ENCODE measurements at places on chromosomes 1 and 21.

- DNase-seq = no peak
Measured at GRCh38 chr1:76303340-76303717, 228.8 kb downstream of the ST6GALNAC3 start.

- no peak for DNase-seq
Measured at GRCh38 chr1:221309723-221310122, 430.5 kb downstream of the HLX start.

DNA sequence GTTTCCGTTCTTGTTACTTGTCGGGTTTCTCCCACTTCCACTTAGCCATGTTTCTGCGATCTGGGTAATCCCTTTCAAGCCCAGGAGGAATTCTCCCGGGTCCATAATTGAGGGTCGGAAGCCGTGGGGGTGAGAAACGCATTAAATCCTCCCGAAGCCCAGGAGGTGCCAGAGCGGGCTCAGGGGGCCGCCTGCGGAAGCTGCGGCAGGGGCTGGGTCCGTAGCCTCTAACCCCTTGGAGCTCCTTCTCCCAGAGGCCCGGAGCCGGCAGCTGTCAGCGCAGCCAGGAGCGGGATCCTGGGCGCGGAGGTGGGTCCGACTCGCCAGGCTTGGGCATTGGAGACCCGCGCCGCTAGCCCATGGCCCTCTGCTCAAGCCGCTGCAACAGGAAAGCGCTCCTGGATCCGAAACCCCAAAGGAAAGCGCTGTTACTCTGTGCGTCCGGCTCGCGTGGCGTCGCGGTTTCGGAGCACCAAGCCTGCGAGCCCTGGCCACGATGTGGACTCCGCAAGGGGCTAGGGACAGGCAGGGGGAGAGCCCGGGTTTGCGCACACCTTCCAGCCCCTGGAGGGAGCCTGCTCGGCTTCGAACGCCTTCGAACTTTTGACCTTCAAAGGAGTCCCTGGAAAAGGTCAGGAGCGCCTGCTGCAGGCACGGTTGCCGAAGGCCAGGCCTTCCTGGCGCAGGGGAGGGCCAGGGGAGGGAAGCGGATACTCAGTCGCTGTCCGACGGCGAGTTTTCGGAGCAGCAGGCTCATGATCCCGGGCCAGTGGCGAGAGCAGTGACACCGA, 1.7 kb upstream of the SIM2 start:
- DNase-seq = peak; percentile 56

GRCh38 chr21:33478935-33479678, 667 bp downstream of the TMEM50B start:
- DNase-seq = peak; percentile 72

DNA sequence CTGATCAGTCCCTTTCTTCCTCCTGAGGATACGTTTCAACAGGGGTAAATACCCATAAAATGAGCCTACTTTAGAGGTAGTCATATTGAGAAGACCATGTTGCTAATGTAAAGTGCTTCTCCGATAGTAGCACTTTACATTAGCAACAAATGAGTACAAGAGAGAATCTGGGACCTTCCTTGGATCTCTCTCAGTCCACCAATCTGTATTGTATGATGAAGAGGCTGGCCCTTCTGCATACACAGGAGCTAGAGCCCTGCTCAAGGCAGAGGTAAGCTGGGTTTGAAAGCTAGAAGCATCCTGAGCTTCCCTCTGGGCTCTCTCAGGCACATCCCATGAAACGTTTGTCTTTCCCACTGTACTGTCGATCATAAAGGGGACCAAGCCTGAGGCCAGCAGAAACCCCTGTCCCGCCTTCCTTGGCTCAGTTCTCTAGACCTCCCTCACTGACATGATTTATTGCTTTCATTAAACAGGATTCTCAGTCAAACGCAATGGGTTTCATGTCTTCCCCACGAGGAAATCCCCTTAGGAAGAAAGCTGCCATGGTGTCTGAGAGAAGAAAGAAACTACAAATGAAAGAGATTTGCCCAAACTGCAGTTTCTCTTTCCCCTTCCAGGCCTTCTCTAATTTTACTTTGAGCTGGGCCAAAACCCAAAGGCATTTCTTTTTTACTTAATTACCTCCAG, 62.8 kb upstream of the BCAR3 start:
- DNase-seq = no peak

DNA sequence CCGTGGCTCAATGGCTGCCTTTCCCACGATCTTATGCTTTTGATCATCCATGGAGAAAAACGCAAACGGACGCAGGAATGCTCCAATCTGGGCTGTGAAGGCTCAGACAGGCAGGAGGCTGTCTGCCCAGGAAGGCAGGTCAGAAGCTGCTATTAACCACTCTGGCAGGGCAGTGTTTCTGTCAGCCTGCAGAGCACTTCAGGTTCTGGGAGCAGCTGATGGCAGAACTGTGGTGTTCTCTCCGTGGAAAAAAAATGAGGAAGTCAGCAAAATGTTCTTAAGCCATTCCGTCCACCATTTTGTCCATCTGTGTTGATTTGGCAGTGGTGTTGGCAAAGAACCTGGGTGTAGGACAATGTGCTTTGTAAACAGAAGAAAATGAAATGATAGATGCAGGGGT, 91.7 kb downstream of the SIM2 start:
- no peak for DNase-seq

DNA sequence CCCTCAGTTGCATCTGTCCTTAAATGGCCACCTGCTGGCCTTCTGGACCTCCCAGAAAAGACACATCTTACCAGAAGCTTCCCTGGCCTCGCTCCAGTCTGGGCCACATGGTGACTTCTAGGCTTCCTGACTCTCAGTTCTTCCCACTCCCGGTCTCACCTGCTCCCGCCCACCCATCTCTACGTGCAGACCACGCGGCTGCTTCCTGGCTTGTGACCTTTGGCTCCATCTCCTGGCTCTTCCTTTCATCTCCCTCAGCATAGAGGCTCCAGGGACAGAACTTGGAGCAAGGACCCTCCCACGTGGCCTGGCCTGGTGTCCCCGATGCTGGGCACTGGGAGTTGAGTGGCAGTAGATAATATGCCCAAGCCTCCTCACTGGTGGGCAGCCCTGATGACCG, 124.9 kb upstream of the IRF2BP2 start:
- DNase-seq = no peak

DNA sequence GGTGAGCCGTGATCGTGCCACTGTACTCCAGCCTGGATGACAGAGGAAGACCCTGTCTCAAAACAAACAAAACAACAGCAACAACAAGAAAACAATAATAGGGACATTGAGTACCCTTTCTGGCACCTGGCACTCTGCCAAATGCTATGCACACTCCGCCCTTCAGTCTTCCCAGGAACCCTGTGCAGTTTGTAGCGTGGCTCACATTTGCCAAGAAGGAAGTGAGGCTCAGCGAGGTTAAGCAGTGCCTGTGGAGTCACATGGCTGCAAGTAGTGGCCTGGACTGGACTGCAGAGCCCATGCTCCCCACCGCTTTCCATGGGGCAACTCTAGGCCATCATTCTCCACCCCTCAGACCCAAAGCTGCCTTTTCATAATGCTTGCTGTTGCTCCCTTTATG, 5.3 kb upstream of the EVA1B start:
- DNase-seq = no peak

DNA sequence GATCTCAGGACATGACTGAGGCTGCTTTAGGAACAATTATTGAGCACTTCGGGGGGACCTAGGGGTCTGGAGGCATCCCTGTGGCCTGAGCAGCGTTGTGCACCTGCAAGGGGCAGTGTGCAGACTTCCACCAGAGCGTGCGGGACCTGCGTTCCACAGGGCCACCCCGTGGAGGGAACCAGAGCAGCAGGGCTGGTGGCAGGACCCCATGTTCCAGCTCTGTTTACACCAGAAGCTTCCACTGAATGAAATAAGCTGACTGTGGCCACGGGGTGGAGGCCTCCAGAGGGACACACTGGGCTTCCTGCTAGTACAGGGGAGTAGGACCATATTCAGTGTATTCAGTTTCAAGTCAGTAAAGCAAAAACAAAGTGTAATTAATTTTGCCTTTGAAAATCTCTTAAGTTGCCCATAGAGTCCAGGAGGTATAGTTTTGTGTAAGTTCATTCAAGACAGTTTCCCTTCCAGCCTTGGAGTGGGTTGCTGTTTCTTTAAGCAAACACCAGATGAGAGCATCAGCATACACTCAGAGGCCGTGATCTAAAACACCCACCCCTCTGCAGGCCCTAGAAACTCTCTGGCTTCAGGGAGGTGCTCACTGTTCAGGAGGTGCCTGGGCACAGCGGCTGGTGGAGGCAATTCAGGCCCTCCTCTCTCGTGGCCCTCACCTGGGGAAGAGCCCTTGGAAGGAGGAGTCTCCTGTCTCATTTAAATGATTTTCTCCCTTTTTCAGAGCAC, 16.6 kb downstream of the SLC1A7 start:
- DNase-seq = no peak

DNA sequence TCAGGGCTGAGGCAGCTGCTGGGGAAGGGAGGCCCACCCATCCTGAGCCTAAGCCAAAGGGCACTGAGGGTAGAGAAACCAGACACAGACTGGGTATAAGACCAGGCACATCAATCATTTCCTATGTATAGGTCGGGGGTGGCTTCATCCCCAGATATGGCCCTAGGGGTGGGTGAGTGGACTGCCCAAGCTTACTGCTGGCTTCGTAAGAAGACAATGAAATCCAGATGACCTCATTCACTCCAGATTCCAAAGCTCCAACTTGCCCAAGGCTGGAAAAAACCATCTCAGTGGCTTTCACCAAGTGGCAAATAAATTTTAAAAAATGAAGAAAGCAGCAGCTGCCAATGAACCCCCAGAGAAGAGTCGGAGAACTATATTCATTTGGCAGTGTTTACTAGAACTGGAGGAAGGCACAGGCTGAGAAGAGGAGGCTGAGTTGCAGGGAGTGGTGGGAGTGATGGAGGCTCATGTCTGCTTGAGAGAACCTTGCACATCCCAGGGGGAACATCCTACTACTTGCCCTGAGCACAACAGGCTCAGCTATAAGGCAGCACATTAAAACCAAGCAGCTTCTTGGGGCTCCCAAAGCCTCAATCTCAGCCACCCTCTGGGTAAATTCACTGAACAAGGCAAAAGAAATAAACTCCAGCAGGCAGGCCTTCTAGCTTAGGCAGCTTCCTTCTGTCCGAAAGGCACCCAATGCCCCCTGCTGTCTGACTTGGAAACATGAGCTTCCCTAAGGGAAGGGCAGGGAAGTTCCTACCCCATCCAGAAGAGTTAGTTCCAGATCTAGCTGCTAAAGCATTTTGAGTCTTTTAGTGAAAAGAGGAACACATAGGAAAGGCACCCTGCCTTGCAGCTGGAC, 14.1 kb downstream of the PEA15 start:
- no peak for DNase-seq

- peak; percentile 40 for DNase-seq
Measured at GRCh38 chr1:24875257-24875656, 54.8 kb downstream of the RUNX3 start.

- no peak for DNase-seq
Measured at GRCh38 chr1:88985032-88985431, 7.4 kb downstream of the KYAT3 start.

DNA sequence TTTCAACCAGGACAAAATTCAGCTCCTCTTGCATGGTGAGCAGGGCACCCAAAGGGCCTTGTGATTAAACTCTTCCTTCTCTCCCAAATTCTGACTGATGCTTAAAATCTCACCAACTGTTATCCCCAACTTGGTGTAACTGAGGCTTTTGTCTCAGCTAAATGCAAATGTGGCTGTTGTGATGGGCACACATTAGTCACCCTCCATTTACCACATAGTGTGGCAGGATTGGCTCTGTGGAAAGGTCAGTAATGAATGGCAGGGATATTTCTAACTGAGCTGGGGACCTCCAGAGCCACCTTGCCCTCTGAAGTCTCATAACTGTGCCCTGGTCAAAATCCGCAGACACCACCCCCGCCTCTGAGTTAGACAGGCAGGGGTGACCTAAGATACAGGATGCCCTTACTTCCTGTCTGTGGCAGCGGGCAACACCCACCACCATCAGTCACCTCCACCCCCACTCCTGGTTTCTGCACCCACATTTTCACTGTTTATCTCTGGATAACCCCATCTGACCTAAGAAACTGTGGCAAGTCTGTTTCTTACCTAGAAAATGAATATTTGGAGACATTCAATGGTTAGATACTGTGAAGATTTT, 25.4 kb upstream of the RGS16 start:
- peak; percentile 78 for DNase-seq

DNA sequence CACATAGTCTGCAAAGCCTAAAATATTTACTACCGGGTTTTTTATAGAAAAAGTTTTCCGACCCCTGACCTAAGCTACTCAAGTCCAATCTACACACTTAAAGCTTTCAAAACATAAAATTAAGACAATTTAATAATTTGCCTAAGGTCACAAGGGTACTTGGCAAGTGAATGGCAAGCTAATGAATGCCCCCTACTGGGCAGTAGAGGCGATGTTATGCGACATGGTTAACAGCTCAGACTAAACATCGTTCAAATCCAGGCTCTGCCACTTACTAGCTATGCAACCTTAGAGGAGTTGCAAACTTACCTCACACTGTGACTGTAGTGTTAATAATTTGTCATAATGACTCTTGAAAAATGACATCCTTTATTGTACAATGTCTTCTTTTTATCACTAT, 317.2 kb upstream of the NFIA start:
- no peak for DNase-seq

DNA sequence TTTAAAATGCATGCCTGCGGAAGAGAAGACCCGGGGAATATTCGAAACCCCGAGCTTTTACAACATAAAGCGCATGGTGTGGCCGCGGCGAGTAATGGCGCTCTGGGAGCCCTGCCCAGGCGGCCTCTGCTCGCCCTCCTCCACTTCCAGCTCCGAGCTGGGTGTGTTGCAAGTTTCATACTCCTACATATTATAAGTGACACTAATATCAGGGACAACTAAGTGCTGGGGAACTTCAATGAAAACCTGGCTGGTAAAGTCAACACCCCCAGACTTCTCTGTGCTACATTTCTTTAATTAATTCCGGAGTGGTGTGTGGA, 11.8 kb downstream of the SIM2 start:
- DNase-seq = no peak

DNA sequence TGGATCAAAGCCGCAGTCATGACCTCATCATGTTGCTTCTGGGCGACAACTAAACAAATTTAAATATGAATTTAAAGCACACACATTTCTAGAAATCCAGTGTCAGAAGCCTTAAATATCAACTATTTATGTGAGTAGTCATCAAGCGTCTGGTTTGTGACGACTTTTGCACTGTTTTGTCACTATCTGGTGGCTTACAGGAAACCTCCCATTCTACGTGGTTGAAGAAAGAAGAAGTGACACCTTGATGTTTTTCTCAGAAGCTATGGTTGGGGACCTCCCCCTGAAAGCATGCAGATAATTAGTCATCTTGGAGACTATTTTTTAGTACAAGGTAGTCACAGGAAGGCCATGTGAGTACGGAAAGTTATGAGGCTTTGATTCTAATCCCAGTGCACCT, 58.5 kb downstream of the TENT5C start:
- no peak for DNase-seq

DNA sequence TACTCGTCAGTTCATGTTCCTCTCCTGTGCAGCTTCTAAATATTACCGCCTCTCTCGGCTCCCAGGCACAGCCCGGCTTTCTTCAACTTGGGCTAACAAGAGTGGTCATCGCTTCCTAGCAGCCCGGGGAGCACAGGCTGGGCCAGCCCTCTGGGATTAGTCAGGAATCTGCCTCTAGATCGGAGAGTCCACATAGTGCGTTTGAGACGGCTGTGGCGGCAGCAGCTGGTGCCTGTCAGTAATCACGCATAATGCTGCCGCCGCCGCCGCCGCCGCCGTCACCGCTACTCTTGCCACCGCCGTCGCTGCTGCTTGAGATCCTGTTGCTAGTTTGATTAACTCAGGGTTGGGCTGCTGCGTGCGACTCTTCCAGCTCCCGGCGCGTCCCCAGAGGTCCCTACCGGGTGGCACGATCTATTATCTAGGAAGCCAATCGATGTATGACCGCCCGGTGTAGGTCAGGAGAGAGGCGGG, at the start of gene RXRG:
RXRG (minus strand) TSS at position 230 of the 474 bp plus-strand sequence. CDS start 233 bp downstream, outside the sequence.
- DNase-seq = peak; percentile 63
